ENCODE measurements at places on chromosomes 2 and 18.

DNA sequence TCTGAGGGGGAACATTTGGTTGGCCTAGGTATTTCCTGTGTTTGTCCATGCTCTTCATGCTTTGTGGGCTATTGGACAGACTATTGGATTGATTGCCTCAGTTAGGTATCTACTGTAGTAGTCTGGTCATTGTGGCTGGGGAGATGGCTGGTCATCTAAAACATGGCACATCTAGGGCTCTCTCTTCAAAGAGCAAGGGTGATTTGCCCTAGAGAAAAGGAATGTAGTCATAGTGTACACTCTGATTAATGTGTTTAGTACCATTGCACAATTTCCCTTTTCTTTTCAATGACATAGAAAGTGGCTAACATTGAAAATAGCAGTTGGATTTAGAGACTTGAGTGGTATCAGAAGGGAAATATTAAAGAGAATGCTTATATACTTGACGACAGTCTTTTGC, 114.3 kb downstream of the LCLAT1 start:
- no peak for DNase-seq

GRCh38 chr2:174979996-174980395, 25.2 kb downstream of the CHN1 start:
- DNase-seq = no peak

GRCh38 chr2:240220371-240220770, 79.9 kb upstream of the OTOS start:
- DNase-seq = no peak

- no peak for DNase-seq
Observed at GRCh38 chr2:43438342-43438741, 157.5 kb downstream of the THADA start.

- no peak for DNase-seq
Observed at GRCh38 chr18:10930076-10930475, 219.3 kb downstream of the PIEZO2 start.

GRCh38 chr2:154455166-154455565, 243.3 kb upstream of the KCNJ3 start:
- no peak for DNase-seq

DNA sequence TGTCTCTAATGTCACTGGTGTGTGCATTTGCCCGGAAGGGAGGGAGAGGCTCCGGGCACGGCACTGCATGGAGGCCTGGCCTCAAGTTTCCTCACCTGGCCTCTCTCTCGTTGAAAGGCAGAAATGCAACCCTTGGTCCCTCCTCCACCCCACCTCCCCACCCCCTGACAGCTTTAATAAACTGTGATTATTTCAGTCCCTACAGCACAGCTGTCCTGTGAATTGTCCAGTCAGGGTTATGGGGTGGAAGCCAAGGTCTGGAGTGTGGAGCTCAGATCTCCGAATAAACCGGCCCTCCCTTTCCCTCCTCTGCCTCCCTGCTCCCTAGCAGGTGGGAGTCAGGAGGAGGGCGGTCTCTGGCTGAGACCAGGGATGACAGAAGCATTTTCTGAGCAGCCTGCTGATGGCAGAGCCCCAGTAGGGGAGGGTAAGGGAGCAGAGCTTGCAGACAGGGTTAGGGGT, 199.2 kb upstream of the SMAD2 start:
- no peak for DNase-seq

DNA sequence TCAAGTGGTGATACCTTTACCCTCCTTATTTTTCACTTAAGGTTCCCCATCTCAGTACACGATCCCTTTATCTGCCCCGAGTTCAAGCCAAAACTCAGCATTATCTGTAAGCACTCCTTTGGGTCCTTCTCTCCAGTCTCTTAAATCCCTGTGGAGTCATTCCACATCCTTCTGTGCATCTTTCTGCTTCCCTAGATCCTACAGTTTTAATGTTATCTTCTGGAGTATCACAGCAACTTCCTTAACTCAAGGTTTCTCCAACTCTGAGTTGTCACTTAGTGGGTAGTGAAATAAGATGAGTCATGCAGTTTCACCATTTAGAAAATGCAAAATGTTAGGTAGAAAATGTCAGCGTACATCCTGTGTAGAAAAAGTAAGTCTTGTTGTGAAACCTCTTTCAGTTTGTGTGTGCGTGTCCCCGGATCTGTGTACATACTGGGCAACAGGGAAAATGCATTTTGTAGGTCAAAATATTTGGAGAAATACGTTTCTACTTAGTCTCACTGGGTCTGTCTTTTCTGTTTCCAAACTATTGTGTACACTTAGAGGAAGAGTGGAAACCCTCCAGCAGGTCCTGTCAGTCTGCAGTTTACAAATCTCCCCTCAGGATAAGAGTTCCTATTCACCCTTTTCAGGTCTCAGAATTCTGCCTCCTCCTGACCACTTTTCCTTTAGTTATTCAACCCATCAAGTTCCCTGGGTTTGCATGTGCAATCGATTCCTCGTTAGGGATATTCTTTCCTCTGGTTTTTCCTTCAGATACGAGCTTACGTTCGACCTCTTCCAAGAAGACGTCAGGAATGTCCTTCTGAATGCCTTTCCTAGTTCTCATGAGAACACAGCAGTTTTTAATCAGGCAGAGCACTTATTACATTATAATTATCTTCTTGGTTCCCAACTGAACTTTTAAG, 154.8 kb downstream of the TGIF1 start:
- DNase-seq = no peak

- no peak for DNase-seq
Observed at GRCh38 chr2:230347659-230348305, 20.8 kb downstream of the SP140L start.

- no peak for DNase-seq
Observed at GRCh38 chr2:39069136-39069515, 51.7 kb downstream of the SOS1 start.

GRCh38 chr2:229376866-229377265, 105.8 kb upstream of the PID1 start:
- no peak for DNase-seq

DNA sequence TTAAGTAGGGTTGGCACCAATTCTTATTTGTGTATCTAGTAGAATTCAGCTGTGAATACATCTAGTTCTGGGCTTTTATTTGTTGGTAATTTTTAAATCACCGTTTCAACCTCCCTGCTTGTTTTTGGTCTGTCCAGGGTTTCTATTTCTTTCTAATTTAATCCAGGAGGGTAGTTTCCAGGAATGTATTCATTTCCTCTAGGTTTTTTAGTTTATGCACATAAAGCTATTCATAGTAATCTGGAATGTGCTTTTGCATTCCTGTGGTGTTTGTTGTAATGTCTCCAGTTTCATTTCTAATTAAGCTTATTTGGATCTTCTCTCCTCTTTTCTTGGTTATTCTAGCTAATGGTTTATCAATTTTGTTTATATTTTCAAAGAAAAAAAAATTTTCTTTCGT, 1361.8 kb upstream of the DDX18 start:
- DNase-seq = no peak

DNA sequence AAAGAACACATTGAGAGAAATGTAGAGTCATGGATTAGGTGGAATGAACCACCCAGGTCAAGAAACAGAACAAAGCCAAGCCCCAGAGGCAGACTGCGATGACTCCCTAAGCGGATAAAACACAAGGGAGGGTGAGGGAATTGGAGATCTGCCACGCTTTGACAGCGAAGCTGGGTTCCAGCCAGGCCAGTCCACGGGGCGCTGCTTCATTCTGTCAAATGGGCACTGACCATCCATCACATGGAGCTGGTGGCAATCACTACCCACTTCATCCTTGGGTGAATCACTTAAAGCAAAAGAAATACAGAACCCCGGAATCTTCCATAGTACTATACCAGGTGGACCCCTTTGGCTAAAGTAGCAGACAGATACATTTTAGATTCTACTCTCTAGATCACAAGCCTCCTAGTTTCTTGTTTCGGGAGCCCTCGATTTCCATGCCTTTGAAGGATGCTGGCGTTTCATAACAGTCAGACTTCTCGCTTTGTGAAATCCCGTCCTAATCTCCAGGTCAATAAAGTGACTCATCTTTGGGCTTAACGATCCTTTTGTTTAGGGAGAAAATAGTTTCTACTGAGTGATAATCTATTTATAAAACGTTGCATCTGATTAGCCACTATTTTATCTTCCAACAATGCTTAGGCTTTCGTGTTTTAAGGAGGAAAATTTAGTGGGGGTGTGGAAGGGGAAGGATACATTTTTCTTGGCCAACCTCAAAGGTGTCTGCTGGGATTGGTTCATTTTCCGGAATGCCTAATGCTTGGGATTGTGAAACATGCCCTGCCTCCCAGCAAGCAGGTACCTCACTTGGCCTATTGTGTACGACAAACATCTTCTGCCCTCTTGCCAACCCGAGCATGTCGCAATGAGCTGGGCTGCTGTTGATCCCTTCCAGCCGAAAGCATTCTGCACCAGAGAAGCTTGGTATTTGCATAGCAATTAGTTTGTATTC, 44.1 kb upstream of the HDAC4 start:
- no peak for DNase-seq

GRCh38 chr18:35525795-35526494, 28.2 kb upstream of the INO80C start:
- DNase-seq = no peak

DNA sequence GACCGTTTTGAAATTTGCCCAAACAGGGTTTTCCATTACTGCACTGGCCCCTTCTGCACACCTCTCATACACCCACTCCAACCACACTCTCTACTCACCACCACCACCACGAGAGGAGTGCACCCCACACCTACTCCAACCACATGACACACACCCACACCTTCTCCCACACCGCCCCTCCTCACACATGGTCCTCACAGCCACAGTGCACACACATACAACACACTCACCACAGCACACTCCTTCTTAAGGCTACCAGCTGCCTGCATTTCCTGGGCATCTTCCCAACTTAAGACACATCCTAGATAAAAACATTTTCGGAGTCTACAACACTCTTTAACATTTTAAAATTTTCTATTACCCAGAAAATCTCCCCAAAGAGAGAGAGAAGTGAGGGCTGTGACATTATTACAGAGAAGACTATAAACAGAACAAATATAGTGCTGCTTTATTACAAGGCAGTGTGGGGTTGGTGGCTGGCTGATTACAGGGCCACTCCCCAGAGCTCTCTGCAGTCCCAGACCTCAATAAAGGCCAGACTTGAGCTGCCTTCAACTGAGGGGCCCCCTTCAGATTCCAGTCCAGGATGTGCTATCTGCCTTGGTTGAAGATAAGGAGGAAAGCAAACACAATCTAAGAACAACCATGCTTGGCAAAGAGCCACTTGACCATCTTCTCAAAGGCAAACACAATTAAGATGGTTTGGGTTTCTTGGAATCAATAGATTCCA, 36.1 kb downstream of the NHEJ1 start:
- no peak for DNase-seq

- DNase-seq = no peak
Observed at GRCh38 chr2:61288070-61288841, 126.3 kb downstream of the C2orf74 start.

GRCh38 chr18:53457068-53457467, 767.4 kb downstream of the MBD2 start:
- no peak for DNase-seq
